Stimulated activated CD8-positive, alpha-beta memory T cell treated with anti-CD3 and anti-CD28 coated beads, Interleukin-15, amount 100 ng/mL, for 24 hours (primary cell): ENCODE measurements at places on chromosomes 1 and 21.

- DNase-seq: no peak
These were observed 7.9 kb downstream of the TINAGL1 start for GRCh38 chr1:31583995-31584868.

DNA sequence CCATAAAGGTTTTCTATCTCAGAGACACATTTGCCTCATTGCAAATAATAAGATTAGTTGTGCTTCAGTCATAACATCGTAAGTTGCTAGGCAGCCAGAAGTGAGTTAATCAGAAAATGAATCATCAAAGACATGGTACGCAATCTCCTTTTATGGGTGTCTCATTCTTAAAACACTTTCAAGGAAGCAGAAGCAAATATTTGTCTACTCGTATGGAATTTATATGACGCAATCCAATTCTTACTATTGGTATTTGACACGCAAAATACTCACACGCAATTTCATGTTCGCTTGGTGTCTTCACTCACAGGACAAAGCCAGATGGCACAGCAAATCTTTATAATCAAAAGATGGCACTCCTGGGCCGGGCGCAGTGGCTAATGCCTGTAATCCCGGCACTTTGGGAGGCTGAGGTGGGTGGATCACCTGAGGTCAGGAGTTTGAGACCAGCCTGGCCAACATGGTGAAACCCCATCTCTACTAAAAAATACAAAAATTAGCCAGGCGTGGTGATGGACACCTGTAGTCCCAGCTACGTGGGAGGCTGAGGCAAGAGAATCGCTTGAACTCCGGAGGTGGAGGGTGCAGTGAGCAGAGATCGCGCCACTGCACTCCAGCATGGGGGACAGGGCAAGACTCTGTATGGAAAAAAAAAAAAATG is 56.4 kb downstream of the HLCS start:
- no peak for DNase-seq

- no peak for DNase-seq
These were observed 610 bp downstream of the DRAXIN start for GRCh38 chr1:11691928-11692711.

DNA sequence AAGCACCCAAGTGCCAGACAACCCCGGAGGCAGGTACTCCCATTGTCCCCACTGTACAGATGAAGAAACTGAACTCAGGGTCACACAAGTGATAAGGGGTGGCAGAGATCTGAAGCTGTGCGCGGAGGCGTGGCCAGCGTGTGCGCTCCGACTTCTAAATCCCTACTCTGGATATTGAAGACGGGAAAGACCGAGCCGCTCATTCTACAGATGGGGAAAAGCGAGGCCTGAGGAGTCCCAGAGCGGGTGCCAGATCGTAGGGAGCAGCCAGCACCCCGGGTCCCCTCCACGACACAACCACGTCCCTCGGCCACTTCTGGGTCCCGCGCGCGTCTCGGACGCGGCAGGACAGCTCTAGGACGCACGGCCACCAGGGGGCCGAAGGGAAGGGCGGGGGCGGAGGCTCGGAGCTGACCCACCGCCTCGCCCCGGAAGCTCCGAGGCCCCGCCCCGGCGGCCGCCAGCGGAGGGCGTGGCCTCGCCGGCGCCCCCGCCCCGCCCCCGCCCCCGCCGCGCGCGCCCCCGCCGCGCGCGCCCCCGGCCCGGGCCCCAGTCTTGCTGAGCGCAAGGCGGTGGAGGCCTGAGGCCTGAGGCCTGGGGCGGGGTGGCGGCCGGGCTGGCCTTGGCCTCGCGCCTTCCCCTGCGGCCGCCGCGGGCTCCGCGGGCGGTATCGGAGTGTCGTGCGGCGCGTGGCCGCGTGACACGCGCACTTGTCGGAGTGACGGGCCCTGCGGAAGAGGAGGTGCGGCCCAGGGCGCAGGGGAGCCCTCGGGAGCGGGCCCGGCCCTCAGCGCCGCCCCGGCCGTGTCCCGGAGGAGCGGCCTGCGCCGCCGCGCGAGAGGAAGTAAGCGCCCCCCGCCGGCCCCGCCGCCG is at the start of gene H6PD:
Gene H6PD (plus strand): TSS at position 552 of the 873 bp plus-strand sequence. CDS start 10,161 bp downstream, outside the sequence.
- peak; percentile 50 for DNase-seq

GRCh38 chr21:42547001-42547905 is 33.6 kb downstream of the SLC37A1 start:
- DNase-seq: no peak

DNA sequence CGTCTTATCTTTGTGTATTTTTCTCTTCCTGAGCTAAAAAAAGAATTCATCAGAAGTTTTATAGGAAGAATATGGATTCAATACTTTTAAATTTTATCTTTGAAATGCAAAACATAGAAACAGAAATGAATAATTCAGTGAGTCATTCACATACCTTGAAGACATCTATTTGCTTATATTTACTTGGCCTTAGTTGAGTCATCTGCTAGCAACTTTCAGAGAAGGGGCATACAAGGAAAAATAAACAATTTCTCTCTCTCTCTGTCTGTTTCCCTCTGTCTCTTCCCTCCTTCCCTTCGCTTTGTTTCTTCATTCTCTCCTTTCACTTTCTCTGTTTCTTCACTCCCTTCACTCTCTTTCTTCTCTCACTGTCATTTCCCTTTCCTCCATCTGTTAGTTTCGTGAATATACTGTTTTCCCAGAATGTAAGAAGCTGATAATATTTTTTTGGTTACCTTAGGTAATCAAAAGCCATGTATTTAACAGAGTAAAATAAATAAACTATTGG is 477.2 kb downstream of the BRINP3 start:
- no peak for DNase-seq

- no peak for DNase-seq
These were observed 76.4 kb upstream of the DAB1 start for GRCh38 chr1:57500136-57500830.

- DNase-seq: no peak
These were observed 10.1 kb downstream of the DIPK1A start for GRCh38 chr1:92951141-92951582.

DNA sequence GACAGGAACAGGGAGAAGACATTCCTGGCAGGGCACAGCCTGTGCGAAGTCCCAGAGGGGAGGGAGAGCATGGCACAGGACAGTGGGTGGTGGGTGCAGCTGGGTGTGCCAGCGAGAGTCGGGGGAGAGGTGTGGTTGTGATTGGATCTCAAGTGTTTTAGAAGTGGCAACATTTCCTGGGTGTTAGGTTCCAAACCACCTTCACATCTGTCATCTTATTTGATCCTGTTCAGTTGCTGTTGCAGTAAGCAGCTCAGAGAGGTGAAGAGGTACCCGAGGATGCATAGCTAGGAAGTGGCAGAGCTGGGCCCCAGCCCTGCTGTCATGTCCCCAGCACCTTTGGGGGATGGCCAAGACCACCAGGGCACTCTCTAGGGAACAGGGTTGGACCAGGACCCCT is 22.0 kb upstream of the DISP3 start:
- DNase-seq: no peak

DNA sequence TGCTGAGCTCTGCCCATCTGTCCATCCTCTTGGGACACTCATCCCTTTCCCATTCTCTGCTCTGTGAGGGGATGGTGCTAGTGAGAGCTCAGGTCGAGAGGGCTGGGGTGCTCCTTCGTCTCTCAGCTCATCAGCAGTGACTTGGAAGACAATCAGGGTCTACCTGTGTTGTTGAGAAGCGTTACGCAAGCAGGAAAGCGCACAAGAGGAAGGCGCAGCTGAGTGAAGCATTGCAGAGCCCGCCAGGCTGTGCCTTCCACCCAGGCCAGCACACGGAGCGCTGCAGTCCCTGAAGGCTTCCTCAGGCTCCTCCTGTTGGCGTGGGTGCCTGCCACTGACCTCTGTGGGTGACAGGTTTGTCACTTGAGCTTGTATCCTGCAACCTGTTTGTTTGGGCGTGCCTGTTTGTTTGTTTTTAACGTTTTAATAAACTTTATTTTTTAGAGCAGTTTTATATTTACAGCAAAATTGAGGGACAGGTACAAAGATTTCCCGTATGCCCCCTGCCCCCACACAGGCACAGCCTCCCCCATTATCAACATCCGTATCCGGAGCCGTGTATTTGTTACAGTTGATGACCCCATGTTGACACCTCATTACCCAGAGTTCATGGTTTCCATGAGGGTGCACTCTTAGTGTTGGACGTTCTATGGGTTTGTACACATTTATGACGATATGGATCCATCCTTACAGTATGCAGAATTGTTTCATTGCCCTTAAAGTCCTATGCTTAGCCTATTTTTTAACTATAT is 36.7 kb downstream of the ADARB1 start:
- no peak for DNase-seq

- no peak for DNase-seq
These were observed 34.7 kb downstream of the TUFT1 start for GRCh38 chr1:151574575-151575529.

GRCh38 chr1:76593618-76594017 is 273.7 kb upstream of the ST6GALNAC5 start:
- no peak for DNase-seq

- no peak for DNase-seq
These were observed 47.8 kb downstream of the WNT9A start for GRCh38 chr1:227899820-227900449.

DNA sequence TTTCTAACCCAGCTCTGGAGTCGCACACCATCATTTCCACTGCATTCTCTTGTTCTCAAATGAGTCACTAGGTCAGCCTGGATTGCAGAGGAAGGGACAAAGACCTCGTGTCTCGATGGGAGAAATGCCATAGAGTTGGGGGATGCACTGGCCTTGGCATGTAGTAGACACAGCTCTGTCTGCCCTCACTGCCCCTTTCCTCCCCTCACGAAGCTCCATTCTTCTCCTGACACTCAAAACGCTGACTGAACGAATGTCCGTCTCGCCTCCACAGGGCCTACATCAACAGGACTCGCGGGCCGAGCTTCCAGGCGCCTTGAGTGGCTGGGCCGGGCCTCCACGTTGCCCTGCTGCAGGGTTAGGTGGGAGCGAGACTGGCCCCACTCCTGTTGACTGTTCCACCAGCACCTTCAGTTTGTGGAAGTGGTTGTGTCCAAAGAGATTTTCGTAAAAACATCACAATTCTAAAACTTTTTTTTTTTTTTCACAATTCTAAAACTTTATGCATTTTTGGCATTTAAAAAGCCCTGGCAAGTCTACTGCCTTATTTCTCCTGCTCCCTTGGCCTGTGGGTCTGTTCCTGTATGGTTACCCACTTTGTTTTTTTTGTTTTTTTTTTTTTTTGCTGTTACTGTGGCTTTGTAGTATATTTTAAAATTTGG is 18.8 kb downstream of the PKNOX1 start:
- no peak for DNase-seq

- DNase-seq: no peak
These were observed 490 bp downstream of the SERINC2 start for GRCh38 chr1:31413405-31414001.

GRCh38 chr1:28091043-28091781 is 2.8 kb upstream of the EYA3 start:
- DNase-seq: peak; percentile 47

GRCh38 chr1:247440001-247440620 is 17.8 kb downstream of the OR2B11 start:
- no peak for DNase-seq

DNA sequence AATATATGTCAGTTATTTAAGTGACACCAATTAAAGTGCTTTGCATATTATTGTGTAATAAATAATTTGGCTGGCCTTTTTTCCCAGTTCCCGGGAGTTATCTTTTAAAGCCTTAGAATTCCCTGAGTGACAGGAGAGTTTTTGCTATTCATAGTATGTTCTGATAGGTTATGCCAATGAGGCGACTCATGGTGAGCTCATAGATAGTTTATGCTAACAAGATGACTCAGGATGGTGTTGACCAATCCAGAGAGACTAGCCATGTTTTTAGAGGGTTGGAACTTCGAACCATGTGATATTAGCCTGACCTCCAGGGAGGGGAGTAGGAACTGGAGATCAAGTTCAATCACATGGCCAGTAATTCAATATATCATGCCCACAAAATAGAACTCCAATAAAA is 310.8 kb downstream of the USP25 start:
- no peak for DNase-seq

- no peak for DNase-seq
These were observed 154.7 kb downstream of the GRIK3 start for GRCh38 chr1:36879613-36880012.

DNA sequence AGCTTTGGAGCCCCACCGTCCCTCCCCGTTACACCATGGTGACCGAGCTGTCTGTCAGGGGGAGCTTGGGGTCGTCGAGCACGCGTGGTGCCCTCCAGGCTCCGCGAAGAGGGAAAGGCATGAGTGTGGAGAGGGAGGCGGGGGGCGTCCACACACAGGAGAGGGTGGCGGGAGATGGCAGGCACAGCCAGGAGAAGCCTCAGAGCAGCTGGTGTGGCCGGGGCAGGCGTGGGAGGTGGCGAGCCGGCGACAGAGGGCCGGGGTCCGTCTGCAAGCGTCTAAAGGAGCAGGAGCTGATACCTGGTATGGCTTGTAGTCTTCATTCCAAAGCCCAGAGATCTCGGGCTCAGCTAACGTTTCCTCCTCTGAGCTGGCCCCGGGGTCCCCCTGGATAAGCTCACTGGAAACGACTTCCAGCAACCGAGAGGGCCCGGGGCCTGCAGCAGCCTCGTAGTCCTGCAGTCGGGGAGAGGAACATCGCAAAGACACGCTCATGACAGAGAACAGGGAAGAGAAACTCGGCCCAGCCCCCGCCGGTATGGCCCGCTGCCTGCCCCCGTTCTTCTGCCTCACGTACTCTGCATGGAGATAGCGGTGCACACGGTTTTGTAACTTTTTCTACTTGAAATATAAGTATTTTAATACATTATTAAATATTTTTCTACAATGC is 37.4 kb downstream of the CFAP74 start:
- no peak for DNase-seq

GRCh38 chr1:107620753-107621152 is 344.2 kb downstream of the VAV3 start:
- DNase-seq: no peak

GRCh38 chr1:205041001-205041715 is 1.9 kb upstream of the CNTN2 start:
- DNase-seq: no peak

GRCh38 chr1:30882678-30883388 is 25.7 kb downstream of the SDC3 start:
- DNase-seq: no peak

- DNase-seq: no peak
These were observed 460.0 kb downstream of the NCAM2 start for GRCh38 chr21:21458124-21458631.

DNA sequence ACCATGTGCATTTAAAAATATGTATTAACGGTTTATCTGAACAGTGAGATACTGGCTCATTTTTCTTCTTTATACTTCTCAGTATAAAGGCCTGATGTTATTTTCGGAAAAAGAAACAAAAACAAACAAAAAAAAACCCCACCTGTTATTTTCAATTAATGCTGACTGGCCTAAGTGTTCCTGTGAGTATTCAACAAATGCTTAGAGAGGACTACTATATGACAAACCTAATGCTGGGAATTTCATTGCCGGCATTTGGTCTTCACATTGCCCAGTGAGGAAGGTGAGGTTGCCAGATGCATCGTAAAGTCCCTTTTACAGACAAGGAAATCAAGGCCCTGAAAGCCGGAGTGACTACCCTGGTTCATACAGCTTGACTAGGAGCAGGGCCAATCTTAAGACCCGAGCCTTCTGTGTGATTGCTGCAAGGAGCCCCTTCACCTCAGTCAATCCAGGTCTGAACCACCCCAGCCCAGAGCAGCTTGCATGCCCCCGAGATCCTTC is 599 bp downstream of the MRPL24 start:
- no peak for DNase-seq

- DNase-seq: no peak
These were observed 63.1 kb upstream of the SLC2A1 start for GRCh38 chr1:43021547-43022474.

GRCh38 chr21:27450216-27450615 is 483.3 kb upstream of the ADAMTS5 start:
- no peak for DNase-seq
